ENCODE measurements at places on chromosomes 13 and 19. TPM values are rescaled to one million over a fixed set of nuclear protein-coding genes. Genes with fewer than 3 reads are reported as not detected.

DNA sequence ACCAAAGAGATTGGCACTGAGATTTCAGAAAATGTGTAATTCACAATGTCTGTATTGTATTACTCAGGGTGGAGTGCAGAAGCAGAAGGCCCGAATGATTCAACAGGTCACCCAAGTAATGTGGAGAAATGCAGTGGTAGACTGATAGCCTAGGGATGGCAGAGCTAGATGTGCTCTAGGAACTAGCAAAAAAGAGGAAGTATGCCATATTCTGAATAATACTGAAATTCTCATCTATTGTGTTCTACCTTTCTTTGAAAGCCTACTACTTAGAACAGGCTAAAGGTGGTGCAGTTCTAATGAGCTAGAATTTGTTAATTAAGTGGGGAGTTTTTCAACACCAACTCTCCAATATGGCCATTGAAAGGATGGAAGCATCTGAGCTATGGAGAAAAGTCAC, 1449.8 kb upstream of the MIR17HG start:
- no peaks in the 10 kb centered on the region for H3K4me1 ChIP-seq
- H3K36me3 ChIP-seq: no peaks in the 10 kb centered on the region
- no peak overlapping the region for H3K27ac ChIP-seq
- no peak for DNase-seq
- H3K27me3 ChIP-seq: no peaks in the 10 kb centered on the region

GRCh38 chr19:37969695-37970094, 62.7 kb downstream of the SIPA1L3 start:
- no peak overlapping the region for H3K4me3 ChIP-seq
- peaks cover 7% of the 10 kb centered on the region for H3K4me1 ChIP-seq
- H3K27me3 ChIP-seq: no peaks in the 10 kb centered on the region
- no peak for DNase-seq
- no peaks in the 10 kb centered on the region for H3K36me3 ChIP-seq
- H3K27ac ChIP-seq: no peak overlapping the region

DNA sequence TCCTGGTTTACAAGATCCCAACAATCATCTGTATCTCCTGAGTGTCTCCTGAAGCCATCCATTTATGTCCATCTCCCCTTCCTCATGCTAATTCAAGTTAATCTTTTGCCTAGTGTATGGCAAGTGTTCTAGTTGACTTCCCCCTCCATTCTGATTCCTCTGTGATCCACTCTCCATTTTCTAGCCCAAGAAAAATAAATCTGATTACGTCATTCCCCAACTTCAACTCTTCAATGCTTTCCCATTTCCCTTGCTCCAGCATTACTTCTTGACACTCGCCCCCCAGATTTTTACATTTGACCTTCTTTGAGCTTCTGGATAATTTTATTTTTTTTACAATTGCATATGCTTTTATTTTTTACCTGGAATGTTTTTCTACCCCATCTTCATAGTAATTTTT, 640.8 kb downstream of the TBC1D4 start:
- H3K27me3 ChIP-seq: no peaks in the 10 kb centered on the region
- no peak overlapping the region for H3K4me3 ChIP-seq
- H3K4me1 ChIP-seq: no peaks in the 10 kb centered on the region
- no peak for DNase-seq

DNA sequence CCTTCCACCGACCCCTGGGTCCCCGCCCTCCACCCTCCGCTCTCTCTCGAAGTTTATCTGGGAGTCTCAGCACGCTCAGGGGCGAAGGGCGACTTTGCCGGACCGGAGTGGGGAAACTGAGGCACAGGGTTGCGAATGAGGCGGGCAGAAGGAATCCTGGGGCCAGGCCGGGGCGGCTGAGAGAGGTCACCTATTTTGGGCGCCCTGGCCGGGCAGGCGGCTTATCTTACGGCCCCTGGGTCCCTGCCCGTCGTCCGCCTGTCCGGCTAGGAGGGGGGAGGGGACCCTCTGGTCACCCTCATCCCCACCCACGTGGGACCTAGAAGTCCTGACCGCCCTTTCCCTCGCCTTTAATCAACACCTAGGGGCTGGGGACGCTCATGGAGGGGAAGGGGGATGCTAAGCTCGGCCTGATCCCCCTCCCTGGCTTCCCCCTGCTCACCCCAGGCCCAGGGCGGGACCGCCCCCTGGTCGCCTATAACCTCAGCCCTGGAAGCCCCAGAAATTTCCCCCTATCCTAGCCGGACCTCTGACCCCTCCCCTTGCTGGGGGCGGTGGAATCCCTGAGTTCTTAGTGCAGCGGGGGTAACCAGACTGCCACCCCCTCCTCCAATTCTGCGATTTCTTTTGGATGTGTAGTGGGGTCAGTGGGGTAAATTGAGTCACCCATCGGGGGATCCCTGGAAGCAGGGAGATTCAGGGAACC, 556 bp downstream of the TRIP10 start:
- no peaks in the 10 kb centered on the region for H3K27me3 ChIP-seq
- DNase-seq: no peak
- H3K36me3 ChIP-seq: no peaks in the 10 kb centered on the region

ATP8B3 gene
- 1.4 TPM for total RNA-seq

Data from breast epithelium (tissue), 4 donors.